ENCODE measurements at places on chromosomes 13 and 19.

- DNase-seq: no peak
Measured at GRCh38 chr13:51608857-51609406, 24.7 kb downstream of the WDFY2 start.

- DNase-seq: no peak
Measured at GRCh38 chr13:96968027-96968426, 26.2 kb downstream of the OXGR1 start.

GRCh38 chr13:79405501-79405830 lies 589 bp downstream of the RBM26 start:
- no peak for DNase-seq

DNA sequence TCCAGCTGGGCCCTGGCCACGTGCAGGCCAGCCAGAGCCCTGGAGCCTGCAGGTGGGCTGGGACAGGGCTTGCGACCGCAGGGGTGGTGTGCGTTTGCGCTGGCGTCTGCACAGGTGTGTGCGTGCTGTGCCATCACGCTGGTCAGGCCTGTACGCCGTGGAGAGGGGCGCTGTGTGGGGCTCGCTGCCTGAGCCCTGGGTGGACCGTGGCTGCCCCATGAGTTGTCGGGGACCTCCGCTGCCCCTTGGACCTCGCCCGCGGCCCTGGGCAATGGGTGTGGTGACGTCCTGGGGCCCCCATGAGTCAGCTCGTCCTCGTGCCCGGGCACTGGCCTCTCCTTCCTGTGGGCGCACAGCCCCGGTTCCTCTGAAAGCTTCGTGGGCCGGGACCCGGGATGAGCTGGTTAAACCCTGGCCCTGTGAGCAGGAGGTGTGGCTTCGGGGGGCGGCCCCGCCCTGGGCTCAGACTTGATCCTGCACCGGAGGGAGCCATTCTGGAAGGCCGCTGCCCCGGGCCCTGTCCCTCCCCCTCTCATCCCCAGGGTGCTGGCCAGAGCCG lies 6.8 kb downstream of the CSNK1G2 start:
- no peak for DNase-seq

DNA sequence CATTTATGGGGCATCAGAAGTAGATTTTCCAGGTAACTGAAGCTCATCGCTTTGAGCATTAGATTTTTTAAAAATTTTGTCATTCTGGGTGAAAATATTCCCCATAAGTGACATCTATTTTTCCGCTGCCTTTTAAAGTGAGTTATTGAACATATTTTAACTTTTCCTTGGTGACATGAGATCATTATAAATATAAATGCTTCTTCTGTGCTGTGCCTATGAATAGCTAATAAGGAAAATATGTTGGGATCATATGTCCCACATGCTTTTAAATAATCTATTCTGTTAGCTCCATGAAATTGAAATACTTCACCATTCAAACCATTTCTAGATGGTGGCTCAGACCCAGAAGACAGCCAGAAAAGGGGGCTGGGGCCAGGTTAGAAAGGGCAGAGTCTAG lies 14.1 kb downstream of the ATP7B start:
- DNase-seq: no peak
